ENCODE measurements at places on chromosomes 4 and X.

DNA sequence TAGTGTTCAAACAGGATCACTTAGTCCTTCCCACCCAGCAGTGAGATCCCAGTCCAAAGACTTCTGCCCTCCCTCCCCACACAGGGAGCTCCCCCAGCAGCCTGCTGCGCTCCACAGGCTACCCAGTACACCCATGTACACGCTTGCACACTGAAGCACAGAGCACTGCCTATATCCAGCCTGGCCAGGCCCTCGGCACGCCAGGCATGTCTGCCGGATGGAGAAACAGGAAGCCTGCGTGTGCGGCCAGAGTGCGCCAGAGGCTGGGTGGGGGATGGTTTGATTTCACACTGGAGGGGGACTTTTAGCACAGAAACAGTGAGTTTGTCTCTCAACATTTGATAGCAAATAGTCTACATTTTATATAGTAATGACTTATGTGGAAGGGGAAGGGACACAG is 833.5 kb upstream of the IGFBP7 start:
- no peak for DNase-seq

DNA sequence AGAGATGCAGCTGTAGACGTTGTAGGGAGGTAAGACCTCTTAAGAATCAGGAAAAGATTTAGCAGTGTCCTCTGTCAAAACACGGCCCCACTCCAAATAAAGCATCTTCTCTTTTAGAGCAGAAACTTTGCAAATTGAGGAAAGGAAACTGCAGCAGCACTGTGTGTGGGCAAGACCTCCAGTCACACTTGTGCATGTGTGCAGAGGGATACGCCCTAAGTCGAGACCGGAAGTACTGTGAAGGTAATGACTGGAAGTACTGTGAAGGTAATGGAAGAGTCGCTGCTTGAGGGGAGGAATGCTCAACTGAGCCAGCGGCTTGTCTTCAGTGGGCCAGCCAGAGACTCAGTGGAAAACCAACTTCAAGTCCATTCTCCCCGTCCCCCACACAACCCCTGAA is 46.5 kb downstream of the EGF start:
- no peak for DNase-seq

DNA sequence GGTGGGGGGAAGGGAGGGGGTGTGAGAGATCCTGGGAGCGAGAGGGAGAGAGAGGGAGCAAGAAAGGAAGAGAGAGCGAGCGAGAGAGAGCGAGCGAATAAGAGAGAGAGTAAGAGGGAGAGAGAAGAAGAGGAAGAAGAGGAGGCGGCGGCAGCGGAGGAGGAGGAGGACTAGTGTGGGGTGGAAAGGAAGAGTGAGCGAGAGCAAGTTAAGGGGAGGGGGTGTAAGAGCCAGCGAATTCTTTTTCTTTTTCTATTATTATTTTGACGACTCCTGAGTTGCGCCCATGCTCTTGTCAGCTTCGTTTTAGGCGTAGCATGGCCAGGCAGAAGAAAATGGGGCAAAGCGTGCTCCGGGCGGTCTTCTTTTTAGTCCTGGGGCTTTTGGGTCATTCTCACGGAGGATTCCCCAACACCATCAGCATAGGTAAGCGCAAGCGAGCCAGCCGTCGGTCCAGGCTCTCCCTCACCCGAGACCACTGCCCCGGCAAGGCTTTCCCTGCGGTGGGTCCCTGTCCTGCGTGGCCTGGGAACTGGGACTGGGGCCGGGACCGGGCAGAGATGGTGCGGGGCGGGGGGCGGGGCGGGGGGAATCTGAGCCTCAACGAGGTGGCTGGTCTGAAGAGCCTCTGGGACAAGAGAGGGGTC is at the start of gene GRIA3:
TSS of gene GRIA3 (plus strand) at position 60 of the 647 bp plus-strand sequence. CDS start at position 318, 258 bp downstream.
- DNase-seq: no peak

DNA sequence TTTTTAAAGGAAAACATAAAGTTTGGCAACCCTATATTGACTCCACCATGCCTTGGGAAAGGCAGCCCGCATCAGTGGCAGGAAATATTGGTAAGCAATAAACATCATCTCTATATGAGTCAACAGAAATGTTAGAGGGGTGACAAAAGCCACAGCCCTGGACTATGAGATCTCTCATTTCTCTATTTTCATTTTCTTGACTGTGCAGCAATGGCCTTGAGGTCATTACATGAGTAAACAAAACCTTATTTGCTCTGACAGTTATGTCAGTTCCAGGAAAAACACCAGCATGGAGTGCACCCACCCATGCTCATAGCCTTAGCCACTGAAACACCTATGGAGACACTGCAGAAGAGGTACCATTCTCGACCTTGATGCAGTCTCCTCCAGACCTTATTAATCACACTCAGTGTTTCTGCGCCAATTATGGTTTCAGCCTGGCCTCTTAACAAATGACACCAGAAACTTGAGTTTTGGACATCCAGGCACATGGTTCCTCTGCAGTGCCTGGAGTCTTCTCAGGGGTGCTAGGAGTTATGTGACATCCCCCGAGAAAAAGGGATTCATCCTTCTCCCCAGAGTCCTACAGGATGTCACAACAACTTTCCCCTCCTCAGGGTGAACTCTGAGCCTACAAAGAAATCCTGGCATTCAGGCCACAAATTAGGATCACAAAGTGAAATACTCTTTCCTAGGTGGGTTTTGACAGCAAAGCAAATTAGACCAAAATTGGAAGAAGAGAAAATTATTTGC is 16.0 kb upstream of the HPGD start:
- DNase-seq: no peak

GRCh38 chr4:17761062-17761461 is 20.4 kb downstream of the FAM184B start:
- no peak for DNase-seq

- DNase-seq: no peak
Observed at GRCh38 chrX:103201041-103201440, 13.9 kb upstream of the BEX4 start.
